ENCODE measurements at places on chromosomes 2 and 18.

GRCh38 chr2:121128741-121129659, 156.0 kb downstream of the TFCP2L1 start:
- peak; percentile 72 for DNase-seq

DNA sequence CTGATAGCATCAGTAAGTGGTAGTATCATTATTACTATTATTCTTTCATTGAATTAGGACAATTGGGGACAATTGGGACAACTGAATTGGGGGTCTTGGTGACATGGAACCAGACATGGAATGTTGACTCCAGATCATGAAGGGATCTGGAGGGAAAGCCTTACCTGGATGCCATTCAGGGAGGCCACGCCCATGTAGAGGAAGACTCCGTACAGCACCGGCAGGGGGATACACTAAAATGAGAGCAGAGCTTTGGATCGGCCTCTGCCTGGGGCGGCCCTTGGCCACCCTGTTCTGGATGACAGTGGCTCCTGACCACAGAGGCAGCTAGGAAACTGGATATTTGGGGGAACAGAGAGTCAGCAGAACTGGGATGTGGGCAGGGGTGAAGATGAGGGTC, 29.2 kb downstream of the MTHFD2 start:
- DNase-seq: no peak

GRCh38 chr2:63755216-63755615, 86.5 kb upstream of the UGP2 start:
- no peak for DNase-seq

DNA sequence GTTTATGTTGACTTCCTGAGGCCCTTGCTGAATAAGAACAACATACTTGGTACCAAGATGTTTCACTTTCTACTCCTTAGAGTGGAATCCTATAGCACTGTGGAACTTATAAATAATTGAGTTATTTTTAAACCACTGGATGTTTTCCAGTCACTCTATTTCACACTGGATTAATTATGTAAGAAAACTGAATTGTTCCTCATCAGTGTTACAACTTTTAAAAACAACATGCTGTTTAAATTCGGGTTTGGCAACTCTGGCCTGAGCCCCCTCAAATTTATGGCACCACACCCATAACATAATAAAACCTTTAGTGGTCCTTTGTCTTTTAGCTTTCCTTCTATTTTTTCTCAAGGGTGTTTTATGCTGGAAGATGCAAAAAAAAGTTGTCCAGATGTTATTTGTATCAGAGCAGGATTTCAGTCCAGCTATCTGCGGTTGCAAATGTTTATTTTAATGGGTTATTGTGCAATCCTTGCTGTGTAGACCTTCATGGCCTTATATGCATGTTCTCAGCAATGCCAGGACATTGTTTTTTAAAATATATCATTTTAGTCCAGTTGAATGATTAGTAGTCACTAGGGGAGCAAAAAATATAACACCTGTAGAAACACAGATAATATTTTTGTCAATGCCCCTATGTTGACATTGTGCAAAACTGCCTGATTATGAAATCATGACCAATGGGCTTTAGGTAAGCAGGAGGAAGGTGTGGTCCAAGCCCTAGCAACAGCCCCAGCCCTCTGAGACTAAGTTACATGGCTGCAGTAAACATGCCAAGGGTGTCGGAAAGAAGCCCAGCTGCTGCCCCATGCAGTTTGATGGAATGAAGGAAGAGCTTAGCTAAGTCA, 638.0 kb upstream of the ZEB2 start:
- DNase-seq: no peak

GRCh38 chr2:206011795-206012194, 74.2 kb downstream of the INO80D start:
- DNase-seq: no peak

- no peak for DNase-seq
Observed at GRCh38 chr18:40652321-40652720, 1302.7 kb upstream of the PIK3C3 start.

DNA sequence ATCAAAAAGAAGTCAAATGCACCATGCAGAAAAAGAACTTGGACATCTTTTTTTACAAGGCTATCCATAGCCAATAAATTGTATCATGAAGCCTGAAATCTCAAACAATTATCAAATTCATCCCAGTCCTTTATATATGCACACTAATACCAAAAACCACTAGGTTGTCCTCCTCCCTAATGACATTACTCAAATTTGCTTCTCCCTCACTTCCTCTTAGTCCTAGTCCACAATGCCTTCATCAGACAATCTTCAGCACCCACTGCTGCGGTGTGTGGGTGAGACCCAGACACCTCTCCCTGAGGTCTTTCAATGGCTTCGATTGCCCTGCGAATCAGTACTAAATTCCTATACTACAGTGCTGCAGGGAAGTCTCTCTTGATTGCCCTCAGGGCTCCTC, 58.1 kb downstream of the CLASP1 start:
- no peak for DNase-seq

GRCh38 chr2:161370981-161371380, 45.1 kb upstream of the TBR1 start:
- DNase-seq: no peak

GRCh38 chr2:150174971-150175421, 312.5 kb downstream of the RND3 start:
- DNase-seq: no peak

GRCh38 chr2:152354069-152354755, 19.2 kb downstream of the FMNL2 start:
- no peak for DNase-seq

GRCh38 chr2:12828980-12829379, 112.2 kb downstream of the TRIB2 start:
- DNase-seq: no peak

- DNase-seq: peak; percentile 72
Observed at GRCh38 chr2:39492095-39492590, 55.1 kb upstream of the MAP4K3 start.

- DNase-seq: peak; percentile 75
Observed at GRCh38 chr2:26988058-26988860, 17.8 kb downstream of the MAPRE3 start.

GRCh38 chr2:169476459-169476858, 2.8 kb upstream of the BBS5 start:
- DNase-seq: no peak

DNA sequence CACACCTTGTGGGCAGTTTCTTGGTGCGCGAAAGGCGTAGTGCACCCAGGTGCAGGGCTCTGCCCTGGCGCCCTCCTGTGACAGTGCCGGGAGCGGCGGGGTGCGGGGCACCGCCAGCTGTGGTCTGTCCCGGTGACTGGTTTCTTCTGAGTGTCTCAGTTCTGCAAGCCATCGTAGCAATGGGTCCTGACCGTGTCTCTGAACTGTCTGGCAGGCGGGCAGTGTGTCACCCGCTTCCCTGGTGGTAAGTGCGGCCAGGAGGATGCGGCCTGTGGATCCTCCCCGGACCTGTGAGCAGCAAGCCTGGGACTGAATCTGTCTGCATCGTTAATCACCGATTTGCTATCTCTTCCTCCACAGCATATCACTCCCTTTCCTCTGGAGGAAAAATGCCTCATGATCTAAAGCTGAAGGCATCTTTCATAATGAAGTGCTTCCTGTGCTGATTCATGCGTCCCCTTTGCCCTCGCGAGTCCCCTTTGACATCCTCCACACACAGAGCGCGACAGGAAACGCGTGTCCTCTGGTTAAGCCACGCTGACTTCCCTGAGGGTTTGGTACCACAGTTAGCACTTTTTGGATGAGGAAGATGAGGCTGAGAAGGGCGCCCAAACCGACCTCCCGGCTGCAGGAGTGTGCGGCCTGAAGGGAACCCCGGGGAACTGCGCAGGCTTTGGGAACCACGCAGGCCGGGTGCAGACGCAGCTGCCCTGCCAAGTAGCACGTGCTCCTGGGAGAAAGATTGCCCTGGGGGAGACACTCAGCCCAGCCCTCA, 416.0 kb upstream of the HS6ST1 start:
- DNase-seq: no peak

GRCh38 chr18:73296686-73297085, 428.9 kb upstream of the NETO1 start:
- DNase-seq: no peak

DNA sequence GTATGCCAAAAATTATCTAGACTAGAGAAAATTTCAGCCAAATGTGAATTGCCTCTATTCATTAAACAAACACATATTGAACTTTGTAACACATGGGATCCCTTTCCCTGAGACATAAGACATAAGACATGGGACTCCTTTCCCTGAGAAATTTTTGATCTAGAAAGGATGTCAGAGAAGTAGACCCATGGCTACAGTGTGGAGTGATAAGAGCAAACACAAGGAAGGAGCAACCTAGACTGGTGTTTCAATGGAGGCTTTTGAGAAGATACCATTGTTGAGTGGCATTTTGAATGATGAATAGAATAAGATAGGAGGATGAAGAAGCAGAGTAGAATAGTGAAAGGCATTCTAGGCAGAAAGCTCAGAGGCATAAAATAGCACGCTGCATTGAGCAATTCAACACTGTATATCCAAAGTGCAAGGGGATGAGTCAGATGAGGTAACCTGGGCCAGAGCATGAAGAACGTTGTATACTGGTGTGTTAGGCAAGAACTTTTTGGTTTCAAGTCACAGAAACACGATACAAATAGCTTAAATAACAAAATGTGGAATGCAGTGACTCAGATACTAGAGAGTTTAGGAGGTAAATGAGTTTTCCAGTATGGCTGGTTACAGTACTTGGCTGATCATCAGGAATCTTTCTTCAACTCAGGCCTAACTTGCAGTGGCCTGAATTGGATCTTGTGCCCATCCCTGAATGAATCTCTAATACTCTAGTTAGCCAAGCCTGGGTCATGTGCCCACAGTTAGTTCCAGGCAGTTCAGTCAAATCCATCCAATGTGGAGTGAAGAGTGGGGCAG, 129.8 kb upstream of the TANK start:
- peak; percentile 41 for DNase-seq

DNA sequence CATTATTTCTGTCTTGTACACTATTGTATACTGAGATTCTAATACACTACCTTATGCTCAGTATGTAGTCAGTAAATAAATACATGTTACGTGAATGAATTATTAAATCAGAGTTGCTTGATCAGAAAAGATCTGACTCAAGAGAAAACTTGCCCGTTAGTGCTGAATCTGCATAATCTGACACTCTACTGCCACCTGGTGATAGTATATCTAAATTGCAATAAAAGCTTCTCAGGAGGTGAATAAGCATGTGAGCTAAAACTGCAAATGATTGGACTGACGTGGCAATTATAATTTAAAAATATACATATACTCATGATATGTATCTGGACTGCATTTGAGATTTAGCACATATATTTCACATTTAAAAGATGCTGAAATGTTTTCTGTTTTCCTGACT, 70.4 kb downstream of the KIAA1328 start:
- no peak for DNase-seq

GRCh38 chr2:238873381-238873801, 25.5 kb downstream of the TWIST2 start:
- DNase-seq: no peak

DNA sequence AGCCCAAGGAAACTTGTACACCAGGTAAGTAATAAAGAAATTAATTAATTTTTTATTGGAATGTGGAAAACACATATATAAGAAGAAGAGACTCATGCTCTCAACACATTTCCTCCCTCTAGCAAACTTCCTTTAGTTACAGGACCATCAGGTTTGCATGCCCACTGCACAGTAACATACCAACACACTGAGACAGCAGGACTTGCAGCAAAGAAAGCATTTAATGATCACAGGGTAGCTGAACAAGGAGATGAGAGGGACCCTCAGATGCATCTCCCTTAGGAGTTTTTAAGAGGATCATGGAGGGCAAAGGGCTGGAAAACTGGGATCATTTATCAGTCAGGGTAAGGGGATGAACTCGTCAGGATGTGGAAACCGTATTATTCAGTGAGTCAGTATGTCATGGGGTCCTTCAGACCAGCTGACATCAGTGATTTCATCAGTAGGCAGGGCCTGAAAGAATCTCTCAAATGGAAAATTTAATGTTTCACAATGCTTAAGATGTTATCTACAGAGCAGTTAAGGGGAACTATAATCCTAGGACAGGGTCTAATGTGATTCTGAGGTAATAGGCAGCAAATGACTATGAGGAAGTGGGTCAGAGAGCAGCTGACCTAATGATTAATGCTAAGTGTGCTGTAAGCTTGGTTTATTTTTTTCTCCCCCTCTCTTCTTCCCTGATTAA, 193.8 kb upstream of the RND3 start:
- peak; percentile 89 for DNase-seq

DNA sequence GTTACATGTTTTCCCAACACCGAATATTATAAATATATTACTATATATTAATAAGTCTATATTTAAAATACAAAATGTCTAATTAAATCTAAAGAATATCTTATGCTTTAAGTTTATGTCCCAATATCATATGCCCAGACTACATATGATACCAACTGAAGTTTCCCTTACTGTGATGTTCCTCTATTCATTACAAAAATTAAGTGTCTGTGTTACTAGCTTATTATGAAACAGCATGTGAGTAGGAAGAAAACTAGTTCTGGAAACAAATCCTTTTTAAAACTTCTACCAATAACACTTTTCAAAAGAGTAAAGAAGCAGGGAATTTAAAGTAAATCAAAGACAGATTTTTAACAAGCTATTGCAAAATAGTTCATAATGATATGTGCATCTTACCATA, 17.8 kb downstream of the HNRNPLL start:
- DNase-seq: no peak

DNA sequence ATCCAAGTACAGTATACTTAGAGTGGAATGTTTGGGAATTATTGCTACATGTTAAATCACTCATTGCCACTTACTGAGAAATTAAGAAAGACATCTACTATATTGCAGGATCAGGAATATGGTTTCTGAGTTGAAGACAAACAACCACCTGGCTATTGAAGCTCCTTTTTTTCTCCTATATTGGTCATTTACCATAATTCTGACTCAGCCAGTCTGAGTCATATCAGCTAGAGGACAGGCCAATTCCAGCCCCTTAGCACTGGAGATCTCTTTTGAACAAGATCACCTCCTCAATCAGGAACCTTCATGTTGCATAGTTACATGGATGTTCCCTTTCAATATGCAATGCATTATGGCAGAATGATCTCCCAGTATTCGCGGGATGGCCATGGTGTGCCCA, 42.7 kb upstream of the CDH19 start:
- no peak for DNase-seq

DNA sequence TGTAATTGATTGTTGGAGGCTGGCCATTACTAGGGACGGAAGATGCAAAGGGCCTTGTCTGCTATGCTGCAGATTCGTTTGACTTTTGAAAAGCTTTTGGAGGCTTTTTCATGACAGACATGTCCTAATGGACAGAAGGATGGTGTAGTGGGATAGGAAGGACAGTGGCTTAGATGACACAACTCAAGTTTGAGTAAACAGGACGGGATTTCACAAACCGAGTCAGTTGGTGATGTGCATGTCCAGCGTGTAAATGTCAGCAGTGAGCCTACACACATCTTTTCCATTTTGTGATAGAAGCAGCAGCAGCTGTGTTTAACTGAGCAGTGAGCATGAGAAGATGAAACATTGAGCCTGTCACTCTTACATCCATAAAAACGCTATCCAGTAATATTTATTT, 76.0 kb downstream of the NCK2 start:
- DNase-seq: no peak

DNA sequence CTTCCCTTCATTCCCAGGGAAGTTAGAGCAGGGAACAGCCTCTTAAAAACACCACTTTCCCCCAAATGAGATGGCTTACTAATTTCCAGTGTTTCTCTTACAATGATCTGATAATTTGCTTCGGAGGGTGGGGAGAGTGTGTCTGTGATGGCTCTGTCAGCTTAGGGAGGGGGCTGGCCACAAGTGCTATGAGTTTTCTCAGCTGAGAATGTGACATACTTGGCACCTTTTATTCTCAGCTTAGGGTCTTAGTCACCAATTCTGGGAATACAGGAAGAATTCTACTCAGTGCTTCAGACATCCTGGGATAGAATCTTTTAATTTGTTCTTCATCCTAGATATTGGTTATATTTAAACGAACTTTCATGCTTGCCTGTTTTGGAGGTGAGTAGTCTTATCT, 64.4 kb downstream of the AOX1 start:
- no peak for DNase-seq
